SHP77 (cell line): ENCODE measurements at places on chromosomes 7 and 10.

- DNase-seq, result no peak
Measured at GRCh38 chr7:109092268-109092667, 522.6 kb downstream of the DNAJB9 start.

DNA sequence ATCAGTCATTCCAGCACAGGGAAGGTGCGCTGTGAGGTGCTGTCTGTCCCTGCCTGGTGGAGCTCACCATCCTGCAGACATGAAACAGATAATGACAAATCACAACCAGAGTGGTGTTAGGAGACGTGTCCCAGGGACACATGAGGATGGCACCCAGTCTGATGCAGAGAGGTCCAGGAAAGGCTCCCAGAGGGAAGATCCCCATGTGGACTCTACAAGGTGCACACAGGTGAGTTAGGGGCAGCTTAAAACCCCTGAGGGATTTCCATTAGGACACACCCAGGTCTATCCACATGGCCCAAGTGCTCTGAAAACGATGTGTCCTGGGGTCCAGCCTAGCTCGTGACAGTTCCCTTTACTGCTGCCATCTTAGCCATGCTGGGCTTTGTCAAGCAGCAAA, 91.4 kb downstream of the ADARB2 start:
- DNase-seq, result no peak

DNA sequence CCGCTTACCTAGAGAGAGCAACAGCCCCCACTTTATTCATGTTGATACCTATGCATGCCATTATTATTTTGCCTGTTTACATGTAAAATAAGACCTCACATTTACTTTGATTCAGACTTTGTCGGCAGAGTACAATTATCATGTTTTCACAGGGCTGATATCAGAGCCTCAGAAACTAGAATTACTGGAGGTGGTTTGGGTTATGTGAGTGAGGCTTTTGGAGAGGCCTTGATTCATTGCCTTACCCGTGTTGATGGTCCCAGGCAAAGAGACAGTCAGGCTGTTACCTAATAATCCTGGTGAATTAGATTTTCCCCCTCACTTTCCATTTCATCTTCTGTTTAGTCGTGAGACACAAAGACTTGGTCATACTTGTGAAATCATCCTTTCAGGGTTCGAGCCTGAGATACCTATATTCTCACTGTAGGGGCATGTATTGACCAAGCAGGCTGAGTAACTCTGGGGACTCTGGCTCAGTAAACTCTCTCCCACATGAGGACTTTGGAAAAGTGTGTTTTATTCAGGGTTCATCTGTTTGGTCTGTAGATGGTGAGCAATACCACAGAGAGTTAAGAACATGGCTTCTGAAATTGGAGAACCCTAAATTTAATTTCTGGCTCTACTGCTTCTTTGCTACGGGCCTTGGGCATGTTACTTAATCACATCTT, 150.9 kb downstream of the CELF2 start:
- no peak for DNase-seq

- DNase-seq, result no peak
Measured at GRCh38 chr7:30907527-30908267, 4.0 kb upstream of the AQP1 start.

DNA sequence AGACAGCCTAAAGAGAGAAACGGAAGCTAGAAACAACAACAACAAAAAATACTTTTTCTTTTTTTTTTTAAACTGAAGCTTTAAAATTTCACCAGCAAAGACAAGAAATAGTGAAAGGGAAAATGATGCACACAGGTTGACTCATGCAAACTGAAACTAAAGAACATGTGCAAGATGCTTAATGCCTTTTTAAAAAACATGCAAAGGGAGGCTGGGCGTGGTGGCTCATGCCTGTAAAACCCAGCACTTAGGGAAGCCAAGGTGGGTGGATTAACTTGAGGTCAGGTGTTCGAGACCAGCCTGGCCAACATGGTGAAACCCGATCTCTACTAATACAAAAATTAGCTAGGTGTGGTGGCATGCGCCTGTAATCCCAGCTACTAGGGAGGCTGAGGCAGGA, 15.1 kb upstream of the CUBN start:
- DNase-seq, result no peak

DNA sequence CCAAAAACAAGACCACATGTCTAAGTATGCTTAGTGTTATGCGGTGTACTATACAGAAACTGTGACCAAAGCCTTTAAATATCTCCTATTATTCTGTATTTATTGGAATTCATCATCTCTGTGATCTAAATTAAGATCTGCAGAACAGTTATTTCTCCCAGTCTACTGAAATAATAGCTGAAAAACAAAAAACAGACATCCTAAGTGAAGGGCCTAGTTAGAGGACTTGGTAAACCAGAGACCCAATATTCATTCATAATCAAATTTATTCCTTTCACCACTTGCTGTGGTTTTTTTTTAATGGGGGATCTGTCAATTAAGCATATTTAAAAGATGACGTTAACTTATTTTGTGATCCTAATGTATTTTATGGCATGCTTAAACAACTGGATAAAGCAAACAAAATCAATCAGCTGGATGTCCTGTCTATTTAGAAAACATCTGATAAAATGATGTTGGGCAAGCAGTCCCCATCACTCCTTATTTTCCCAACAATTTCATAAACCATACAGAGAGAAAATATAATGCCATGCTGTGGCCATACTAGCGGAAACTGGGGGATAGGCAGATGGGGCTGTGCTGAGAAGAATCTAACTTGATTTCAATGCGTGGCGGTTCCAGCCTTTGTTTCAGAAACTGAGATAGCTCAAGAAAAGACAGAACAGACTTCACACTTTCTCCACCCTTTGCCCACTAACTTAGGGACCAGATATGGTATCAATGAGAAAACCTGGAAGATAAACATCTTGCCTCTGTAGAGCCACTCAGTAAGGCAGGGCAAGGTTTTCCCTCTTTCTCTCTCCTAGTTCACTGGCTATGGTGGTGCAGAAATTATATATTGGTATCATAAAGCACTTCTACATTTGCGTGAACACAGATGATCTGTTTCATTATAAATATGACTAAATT, 32.9 kb downstream of the ICA1 start:
- no peak for DNase-seq
